Neural crest cell (in vitro differentiated cells): ENCODE measurements at places on chromosomes 12 and 14.

DNA sequence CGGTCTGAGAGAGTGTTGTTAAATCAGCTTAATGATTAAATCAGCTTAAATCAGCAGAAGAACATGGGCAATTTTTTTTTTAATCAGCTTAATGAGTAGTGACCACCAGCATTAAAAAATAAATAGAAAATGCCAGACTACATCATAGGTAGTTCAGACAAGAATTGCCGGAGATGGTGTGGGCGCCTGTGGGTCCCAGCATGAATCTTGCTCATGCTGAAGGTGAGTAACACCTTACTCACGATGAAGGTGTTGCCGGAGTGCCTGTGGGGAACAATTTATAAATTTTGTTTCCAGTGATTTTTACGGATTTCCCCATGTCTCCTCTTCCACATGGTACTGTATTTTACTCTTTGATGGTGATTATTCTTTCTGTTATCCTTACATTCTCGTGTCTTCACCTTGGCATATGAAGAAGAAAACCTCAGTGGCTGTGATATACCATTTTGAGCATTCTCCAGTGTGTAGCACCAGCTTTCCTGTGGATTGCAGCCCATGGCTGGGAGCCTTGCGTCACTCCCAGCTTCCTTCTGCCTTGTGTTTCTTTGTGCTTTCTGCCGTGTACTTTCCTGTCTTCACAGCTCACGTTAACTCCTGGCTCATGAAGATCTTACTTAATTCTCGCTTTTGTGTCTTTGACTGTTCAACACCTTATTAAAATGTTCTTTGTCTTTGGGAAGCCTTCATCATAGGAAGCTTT is 4.7 kb downstream of the TDRD9 start:
- no peak for DNase-seq

- no peak for DNase-seq
These were observed 15.4 kb downstream of the SLC6A13 start for GRCh38 chr12:247271-247670.

- DNase-seq: no peak
These were observed 797.4 kb downstream of the RPS29 start for GRCh38 chr14:48788771-48789170.

- DNase-seq: no peak
These were observed 173.1 kb downstream of the FBXL14 start for GRCh38 chr12:1421091-1421846.

GRCh38 chr14:24013654-24014514 is 25.2 kb downstream of the DHRS4L2 start:
- DNase-seq: peak; percentile 39

DNA sequence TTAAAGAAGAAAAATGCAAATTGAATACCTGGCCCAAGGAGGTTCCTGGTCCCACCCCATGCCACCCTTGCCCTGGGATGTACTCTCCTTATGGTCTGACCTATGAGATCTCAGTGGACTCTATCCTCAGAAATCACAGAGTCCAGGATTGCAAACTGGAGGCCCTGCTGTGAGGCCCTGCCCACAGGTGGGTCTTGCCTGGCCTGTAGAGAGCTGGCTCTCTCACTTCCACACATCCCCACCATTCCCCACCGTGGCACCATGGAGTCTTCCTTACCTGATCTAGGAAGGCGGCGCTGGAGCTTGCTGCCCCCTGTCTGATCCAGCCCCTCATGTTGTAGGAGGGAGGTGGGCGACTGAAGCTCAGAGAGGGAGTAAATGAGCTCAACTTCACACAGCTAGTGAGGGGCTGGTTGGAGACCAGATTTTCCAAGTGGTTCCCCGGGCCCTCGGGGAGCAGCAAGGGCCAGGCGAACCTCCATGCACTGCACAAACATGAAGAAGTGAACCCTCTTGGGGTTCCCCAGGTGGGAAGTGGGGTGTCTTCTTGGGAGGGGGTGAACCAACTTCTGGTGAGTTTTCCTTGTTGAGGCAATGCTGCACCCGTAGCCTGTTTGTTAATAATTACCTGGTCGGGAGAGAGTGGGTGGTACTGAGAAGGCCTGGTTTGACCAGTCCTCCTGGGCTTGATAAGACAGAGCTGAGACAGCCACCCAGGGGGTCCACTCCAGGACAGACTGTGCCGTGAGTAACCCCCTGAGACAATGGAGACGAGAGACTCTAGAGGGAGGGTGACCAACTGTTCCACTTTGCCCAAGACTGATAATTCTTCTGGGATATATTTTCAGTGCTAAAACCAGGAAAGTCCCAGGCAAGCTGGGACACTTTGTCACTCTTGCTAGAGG is at the start of gene SERPINA4:
Gene SERPINA4 (plus strand): TSS at position 692 of the 905 bp plus-strand sequence. CDS start 2,041 bp downstream, outside the sequence.
- DNase-seq: no peak

GRCh38 chr12:124956571-124956970 is 32.4 kb downstream of the DHX37 start:
- no peak for DNase-seq

GRCh38 chr12:14910090-14910915 is 24.6 kb upstream of the MGP start:
- DNase-seq: no peak

- no peak for DNase-seq
These were observed 1.3 kb downstream of the TRAF3 start for GRCh38 chr14:102778338-102779083.

DNA sequence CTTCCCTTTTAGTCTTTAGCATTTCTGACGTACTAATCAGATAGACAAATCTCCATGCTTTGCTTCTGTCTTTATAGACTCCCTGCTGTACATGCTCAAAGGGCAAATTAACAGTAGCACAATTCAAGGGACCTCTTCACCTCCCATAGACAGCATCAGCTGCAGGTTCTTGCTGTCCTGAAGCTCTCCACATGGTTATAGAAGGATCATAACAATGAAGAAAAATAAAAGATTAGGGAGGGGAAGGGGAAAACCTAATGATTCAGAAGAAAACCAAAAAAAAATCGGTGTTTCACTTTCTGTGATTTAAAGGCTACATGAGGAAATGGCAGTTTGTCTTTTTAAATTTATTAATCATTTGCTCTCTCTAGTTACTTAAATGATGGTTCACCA is 155.5 kb downstream of the PTCSC3 start:
- no peak for DNase-seq

- no peak for DNase-seq
These were observed 84.2 kb downstream of the GRIP1 start for GRCh38 chr12:66594688-66595087.

DNA sequence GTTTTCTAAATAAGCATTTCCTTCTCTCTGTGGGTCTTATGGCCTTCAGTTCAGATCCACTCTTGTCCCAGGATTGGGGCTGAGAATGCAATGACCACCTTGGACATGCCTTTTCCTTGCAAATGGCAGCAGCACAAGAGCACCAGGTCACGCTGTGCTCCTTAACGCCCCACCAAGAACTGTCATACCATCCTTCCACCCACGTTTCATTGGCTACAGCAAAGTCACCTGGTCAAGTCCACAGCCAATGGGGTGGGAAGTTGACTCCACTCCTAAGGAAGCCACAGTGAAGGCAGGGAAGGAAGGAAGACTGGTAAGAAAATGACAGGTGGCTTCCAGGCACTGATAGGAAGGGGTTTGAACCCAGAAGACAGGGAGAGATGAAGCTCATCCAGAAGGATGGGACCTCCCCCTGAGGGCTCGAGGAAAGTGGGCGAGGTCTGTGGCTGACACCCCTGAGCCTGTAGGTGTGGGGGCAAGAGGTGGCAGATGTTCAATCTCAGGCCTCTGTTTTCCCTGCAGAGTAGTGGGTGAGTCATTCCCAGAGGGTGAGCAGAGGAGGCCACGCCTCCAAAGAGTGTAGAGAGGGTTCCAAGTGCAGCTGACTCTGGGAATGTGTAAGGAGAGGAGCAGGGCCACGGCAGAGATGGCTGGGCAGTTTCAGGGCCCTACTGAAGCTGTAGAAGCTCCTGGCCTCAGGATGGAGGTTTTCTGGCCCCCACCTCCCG is 113.5 kb upstream of the VRK1 start:
- no peak for DNase-seq

- DNase-seq: no peak
These were observed 64.1 kb downstream of the LRP6 start for GRCh38 chr12:12202747-12203146.

DNA sequence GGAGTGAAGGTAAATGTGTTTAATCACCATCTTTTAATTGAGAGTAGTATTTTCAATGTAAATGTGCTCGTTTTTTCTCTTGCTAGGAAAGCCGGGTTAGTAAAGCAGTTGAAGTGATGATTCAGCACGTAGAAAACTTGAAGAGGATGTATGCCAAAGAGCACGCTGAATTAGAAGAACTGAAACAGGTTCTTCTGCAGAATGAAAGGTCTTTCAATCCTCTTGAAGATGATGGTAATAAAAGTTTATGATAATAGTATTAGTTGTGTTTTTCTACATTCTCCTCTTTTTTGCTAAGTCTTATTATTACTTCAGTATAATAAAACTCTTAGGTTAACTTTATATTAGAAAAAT is 93.9 kb downstream of the DNAI7 start:
- no peak for DNase-seq

GRCh38 chr12:128418944-128419343 is 152.0 kb downstream of the TMEM132C start:
- DNase-seq: no peak

DNA sequence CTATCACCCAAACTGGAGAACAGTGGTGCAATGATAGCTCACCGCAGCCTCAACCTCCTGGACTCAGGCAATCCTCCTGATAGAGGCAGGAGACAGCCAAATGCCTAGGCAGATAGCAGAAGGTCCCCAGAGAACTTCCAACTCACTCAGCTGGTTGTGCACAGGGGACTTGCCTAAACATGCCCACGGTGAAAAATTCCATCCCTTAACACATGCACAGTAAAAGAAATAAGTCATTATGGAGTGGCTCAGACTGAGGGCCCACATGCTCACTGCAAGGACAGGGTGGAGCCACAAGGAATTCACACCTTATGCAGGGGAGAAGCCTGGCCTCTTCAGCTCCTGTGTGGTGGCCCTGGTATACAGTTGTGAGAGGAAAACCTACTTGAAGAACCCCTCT is 525.8 kb upstream of the ATP2B1 start:
- DNase-seq: no peak

GRCh38 chr14:101473045-101473729 is 88.1 kb upstream of the DIO3 start:
- DNase-seq: no peak

GRCh38 chr14:90321891-90322290 is 9.8 kb downstream of the NRDE2 start:
- DNase-seq: no peak

DNA sequence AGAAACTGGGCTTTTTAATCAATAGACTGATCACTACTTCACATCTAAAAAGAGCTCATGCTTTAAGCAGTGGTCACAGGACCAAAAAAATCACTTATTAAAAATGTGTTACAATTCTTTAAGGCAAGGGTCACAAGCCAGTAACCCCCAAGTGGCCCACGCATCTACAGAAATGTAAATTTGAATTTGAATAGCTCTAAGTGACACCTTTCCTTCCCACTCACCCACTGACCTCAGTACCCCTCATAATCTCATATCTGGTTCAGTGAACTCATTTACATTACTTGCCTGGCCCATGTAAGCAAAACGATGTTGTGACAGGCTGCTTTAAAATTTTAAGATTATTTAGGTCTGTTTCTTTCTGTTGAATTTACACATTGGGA is 27.4 kb downstream of the NELL2 start:
- no peak for DNase-seq

GRCh38 chr12:14814014-14814413 is at the start of gene SMCO3:
SMCO3 (minus strand) TSS chr12:14814182; CDS start chr12:14806680, 7,502 bp downstream.
- no peak for DNase-seq

DNA sequence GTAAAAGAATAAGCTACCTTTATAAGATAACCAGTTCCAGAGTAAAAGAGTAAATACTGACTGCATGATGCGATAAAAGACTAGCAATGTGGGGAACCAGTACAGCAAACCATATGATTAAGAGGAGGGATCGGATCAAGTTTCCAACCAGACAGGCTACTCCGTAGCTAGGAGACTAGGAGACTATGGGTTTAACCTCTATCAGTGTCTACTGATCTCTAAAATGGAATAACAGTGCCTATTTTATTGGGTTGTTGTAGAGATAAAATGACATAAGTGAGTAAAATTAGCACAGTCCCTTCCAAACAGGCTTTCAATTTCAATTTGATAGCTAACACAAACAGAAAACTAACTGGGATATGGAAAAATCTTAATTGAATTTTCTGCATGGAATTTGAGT is 76.0 kb downstream of the PAWR start:
- no peak for DNase-seq

DNA sequence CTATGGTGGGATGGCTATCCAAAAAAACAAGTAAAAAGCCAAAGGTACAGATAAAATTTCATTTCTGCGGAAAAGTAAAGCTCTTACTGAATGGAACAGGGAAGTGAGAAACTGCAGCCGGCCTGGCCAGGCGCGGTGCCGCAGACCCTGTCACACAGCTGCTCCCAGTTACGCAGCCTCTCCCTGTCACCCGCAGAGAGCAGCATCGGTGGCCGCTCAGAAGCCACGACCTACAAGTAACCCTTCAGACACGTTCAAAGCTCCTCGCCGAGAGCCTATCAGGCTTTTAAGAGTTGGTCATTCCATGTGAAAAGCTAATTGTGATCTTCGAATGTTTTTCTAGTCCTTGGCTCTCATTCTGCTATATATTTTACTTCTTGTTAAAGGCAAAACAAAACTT is 11.0 kb upstream of the ANKLE2 start:
- no peak for DNase-seq

DNA sequence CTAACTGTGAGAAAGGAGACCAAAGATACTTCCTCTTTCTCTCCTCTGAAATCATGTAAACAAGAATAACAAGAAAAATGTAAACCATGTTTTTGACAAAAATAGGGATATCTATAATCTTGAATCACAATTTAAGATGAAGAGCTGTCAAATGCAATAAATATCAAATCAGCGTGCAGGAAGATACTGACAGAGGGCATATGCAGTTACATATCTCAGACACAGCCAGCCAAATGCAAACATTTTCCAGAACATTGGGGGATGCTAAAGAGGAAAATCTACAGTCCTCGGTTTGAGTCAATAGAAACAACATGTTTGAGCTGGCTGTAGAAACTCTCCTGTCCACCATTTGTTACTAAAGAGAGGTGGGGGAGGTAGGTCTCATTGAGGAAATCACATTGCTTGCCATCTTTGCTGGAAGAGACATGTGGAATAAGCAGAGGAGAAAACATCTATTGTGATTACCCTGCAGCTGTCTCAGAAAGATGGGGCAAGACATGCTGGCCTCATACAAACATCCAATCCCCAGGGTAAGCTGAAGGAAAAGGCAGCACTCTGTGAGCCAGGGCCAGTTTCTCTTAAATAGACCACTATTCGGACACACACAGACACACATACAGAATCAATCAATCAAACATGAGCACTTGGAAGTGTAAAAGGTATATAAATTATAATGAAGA is 43.5 kb downstream of the CNTN1 start:
- DNase-seq: no peak

GRCh38 chr14:84991021-84991420 is 538.9 kb upstream of the FLRT2 start:
- no peak for DNase-seq

GRCh38 chr12:66688846-66689439 is 10.1 kb upstream of the GRIP1 start:
- peak; percentile 35 for DNase-seq

DNA sequence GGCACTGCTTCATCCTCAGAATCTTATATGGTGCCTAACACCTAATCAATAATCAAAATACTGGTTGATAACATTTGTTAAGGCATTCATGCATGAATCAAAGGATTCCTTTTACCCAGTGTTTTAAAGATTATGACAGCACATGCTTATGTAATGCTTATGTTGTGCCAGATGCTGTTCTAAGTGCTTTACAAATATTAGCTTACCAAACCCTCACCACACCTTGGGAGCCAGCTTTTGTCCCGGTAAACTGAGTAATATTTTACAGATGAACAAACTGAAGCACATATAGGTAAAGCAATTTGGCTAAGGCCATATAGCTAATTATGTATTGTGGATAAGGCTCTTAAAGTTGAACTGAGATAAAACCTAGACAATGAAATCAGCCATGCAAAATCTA is 209.2 kb downstream of the ALX1 start:
- no peak for DNase-seq

- no peak for DNase-seq
These were observed 4.0 kb upstream of the WSCD2 start for GRCh38 chr12:108125073-108125472.
